ENCODE measurements at places on chromosomes 7 and 10.

GRCh38 chr7:136055266-136055665 lies 78.1 kb upstream of the MTPN start:
- DNase-seq = no peak

DNA sequence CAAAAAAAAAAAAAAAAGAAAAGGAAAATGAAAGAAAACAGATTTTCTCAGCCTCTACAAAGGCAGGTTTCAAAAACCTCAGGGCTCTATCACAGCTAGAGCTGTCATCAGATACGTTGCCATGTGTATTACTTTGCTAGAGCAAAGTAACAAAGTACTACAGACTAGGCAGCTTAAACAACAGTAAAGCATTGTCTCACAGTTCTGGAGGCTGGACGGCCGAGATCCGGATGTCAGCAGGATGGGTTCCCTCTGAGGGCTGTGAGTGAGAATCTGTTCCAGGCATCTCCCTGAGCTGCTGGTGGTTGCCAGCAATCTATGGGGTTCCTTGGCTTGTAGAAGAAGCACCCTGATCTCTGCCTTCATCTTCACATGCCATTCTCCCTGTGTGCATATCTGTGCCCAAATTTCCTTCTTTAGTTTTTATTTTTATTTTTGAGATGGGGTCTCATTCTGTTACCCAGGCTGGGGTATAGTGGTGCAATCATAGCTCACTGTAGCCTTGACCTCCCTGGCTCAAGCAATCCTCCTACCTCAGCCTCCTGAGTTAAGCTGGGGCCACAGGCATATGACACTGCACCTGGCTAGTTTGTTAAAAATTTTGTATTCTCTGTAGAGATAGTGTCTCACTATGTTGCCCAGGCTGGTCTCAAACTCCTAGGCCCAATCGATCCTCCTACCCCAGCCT lies 48.9 kb upstream of the KDM7A start:
- no peak for DNase-seq

- DNase-seq = no peak
These were observed 11.0 kb upstream of the IL6 start for GRCh38 chr7:22715969-22716368.

- DNase-seq = no peak
These were observed 276.7 kb upstream of the MEOX2 start for GRCh38 chr7:15963206-15963605.

GRCh38 chr10:75612904-75613684 lies 181.7 kb downstream of the LRMDA start:
- DNase-seq = no peak

DNA sequence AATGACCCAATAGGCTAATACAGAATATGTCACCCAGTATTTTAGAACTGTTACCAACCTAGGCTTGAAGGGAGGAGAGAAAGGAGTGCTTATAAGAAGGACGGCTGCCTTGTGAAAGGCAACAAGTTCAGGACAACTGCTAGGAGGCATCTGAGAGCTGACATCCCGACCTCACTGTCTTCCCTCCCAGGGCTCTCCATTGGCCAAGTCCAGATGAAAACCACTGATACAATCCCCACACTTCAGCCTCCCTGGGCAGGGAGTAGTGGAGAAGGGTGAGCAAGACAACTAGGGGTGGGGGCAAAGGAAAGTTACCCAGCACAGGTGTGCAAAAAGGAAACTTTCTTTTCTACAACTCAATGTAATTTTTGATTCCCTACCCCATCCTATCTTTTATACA lies 29.5 kb upstream of the TMEM273 start:
- no peak for DNase-seq

GRCh38 chr10:31623466-31623865 lies 304.4 kb downstream of the ZEB1 start:
- no peak for DNase-seq

DNA sequence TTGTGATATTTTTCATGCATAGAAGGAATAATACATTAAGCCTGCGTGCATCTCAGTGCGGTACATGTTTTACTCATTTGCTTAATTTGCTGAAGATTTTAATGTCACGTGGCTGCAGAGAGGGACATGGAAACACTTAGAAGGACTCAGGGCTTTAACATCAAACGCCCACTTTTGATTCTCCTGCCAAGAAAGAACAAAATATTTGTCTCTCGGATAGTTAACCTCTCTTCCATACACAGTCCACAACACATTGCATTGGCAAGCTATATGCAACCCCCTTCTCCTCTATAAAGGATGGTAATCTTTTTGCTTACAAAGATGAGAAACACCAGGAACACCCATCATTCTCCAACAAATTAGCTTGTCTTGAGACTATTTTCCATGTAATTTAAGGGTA lies 148.0 kb upstream of the NRP1 start:
- no peak for DNase-seq

- DNase-seq = no peak
These were observed 241.3 kb upstream of the SLC26A5 start for GRCh38 chr7:103687272-103687671.

- no peak for DNase-seq
These were observed 259.5 kb upstream of the NPY start for GRCh38 chr7:24024276-24025068.

DNA sequence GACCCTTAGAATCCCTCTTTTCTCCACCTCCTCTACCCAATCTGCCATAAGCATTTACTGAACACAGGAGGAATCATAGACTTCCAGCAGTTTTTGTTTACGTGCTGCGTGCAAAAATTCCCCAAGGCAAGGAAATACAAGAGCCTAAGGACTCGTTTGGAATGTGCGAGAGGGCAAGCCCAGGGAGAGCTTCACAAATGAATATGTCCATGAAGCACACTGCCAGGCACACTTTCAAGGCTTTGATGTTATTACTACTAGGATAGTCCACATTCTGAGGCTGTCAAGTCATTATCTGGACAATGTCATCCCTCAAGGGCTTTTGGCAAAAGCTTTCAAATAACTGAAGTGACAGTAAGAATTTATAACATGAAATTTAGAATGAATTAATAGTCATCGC lies 214.7 kb upstream of the TBX20 start:
- no peak for DNase-seq

DNA sequence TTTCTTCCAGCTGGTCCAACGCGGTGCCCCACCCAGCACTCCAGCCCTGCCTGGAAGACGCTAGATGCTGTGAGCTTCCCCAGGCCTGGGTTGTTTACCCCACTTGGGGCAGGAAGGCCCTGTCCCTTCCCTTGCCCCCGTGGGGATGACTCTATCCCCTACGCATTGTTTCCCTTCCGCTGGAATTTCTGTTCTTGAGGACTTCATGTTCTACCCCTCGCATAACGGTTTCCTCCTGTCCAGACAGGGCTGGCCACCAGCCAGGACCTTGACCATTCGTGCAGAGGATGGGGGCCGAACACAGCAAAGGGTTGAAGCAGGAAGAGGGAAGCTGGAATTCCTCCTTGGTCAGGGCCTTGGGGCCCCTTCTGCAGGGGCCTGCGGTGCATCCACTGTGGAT lies 14.7 kb upstream of the SERPINE1 start:
- DNase-seq = no peak

- DNase-seq = peak; percentile 71
These were observed 73.8 kb downstream of the CUL1 start for GRCh38 chr7:148772297-148773089.

DNA sequence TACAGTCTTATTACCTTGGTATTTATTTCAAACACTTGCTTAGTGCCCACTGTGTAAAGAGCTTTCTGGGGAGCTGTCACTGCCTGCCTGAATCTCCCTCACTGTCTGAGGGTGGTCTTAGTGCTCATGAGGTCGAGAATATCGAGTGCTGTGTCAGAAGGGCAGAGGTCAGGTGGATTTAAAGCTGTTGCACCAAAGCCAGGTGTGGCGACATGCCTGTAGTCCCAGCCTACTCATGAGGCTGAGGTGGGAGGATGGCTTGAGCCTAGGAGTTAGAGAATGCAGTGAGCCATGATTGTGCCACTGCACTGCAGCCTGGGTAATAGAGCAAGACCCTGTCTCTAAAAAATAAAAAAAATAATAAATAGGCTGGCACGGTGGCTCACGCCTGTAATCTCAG lies 20.9 kb downstream of the CCM2 start:
- no peak for DNase-seq

DNA sequence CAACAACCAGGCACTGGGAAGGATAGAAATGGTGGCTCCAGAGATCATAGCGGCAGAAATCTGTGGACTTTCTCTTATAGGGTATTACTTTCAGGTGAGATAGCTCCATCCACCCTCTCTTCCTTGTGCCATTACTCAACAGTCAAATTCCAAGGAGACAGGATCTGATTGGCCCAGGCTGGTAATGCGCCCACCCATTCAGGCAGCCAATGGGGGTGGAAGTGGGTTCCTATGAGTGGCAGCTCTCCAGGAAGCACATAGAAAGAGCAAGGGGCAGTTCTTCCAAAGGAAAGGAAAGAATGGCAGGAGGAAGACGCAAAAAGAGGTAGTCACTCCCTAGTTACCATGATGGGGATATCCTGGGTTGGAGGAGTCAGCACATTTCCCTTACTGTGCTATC lies 94.4 kb downstream of the STRA8 start:
- no peak for DNase-seq

DNA sequence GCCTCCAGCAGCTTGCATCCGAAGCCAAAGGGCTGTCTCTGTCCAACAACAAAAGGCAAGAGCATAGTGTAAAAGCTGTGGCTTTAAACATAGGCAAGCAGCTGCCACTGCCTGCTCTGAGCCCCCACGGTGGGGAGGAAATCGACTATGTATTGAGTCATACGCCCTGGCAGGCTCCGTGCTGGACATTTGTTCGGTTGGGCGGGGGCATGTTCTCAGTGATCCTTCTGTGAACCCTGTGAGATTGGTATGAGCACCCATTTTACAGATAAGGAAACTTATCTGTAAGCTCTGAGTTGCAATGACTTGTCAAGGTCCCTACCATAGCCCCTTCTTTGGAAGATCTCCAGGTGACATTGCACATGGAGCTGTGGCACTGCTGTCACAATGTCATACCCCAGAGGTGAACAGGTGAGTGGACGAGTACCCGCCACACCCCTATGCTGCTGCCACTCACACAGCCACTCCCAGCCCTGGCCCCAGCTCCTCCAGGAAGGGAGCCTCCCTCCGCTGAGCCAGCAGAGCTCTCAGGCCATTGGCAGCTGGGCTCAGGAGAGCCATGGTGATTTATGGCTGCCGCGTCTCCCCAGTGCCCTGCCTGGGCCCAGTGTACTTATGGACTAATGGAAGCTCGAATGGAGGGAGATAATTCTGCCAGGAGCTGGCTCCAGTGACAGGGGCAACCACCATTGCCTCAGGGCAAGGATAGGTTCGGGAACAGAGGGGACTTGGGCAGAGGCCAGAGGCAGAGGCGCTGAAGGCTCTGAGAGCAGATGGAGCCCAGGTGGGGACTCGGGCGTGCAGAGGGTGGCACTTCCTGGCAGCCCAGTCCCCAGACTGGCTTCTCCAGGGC lies 43.7 kb downstream of the UNC5B start:
- peak; percentile 44 for DNase-seq

DNA sequence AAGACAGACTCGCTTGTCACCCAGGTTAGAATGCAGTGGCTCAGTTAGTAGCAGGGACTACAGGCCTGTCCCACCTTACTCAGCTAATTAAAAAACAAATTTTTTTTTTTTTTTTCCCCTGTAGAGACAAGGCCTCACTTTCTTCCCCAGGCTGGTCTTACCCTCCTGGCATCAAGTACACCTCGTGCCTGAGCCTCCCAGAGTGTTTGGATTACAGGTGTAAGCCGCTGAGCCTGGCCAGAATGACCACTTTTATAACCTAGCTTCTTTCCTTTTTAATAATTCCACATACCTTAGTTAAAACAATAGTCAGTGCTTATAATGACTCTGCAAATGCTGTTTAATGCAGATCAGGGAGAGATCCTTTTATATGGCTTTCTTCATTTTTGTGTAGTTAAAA lies 31.3 kb downstream of the RSBN1L start:
- no peak for DNase-seq

GRCh38 chr10:7610651-7611389 lies 55.9 kb downstream of the ITIH5 start:
- DNase-seq = no peak

GRCh38 chr7:116950889-116951351 lies 2.4 kb upstream of the ST7 start:
- DNase-seq = no peak

DNA sequence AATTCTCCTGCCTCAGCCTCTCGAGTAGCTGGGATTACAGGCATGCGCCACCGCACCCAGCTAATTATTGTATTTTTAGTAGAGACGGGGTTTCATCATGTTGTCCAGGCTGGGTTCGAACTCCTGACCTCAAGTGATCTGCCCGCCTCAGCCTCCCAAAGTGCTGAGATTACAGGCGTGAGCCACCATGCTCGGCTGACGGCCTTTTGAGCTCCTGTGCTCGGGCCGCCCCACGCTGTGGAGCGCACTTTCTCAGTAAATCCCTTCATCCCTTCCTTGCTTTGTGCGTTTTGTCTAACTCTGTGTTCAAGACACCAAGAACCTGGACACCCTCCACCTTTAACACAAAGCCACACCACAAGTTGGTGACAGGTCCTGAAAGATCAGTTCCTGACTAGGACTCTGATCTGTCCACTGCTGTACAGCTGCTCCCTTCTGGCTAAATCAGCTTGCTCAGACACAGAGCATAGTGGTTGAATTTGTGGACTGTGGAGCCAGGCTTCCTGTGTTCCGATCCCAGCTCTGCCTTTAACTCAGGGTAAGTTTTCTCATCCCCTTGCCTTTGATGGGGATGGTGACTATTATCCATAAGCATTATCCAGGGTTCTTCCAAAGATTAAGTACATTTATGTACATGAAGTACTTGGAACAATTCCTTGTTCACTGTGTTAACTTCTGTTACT lies 20.1 kb downstream of the CHST3 start:
- DNase-seq = no peak

GRCh38 chr7:22499044-22499443 lies 944 bp downstream of the STEAP1B start:
- DNase-seq = no peak

DNA sequence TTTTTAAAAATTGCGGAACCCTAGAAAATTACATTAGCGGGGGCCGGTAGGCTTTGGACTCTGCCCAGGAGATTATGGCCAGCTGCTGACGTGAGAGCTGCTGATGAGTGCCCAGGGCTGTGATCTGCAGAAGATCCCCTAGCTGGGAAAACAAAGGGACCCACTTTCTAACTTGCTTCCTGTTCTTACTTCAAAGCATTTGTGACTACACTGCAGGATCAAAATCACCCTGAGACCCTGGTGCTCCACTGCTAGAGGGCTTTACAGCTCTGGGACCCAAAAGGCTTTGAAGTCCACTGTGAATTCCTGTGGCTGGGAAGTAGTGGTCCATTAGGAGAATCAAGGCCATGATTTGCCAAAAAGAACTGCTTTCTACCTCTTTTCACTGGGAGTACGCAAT lies 499.4 kb upstream of the AKR1E2 start:
- DNase-seq = no peak

- no peak for DNase-seq
These were observed 95.8 kb downstream of the DKK1 start for GRCh38 chr10:52409928-52410327.

GRCh38 chr10:51905032-51905431 lies 205.6 kb upstream of the CSTF2T start:
- no peak for DNase-seq

GRCh38 chr7:94129443-94130140 lies 125.4 kb upstream of the BET1 start:
- peak; percentile 51 for DNase-seq

All from HTR-8/SVneo (cell line).